Tibial nerve (tissue), 4 donors: ENCODE measurements at places on chromosomes 5 and 9.

- no peak for DNase-seq
Observed at GRCh38 chr5:34040472-34040871, 2.5 kb downstream of the C1QTNF3 start.

- no peak for DNase-seq
Observed at GRCh38 chr5:107224272-107224671, 446.5 kb downstream of the EFNA5 start.

DNA sequence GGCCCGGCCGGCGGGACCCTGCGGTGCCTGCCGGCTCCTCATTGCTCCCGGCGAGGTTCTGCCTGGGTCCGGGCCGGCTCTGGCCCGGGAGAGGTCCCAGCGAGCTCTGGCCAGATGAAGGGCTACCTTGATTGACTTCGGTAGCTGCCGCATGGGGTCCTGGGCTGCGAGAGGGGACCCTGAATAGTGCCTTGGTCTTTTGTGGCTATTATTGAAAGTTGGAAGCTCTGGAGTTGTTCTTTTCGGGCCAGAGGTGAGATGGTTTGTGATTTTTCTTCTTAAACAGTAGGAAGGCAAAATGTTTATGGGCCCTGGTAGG, 635 bp downstream of the NAA35 start:
- DNase-seq: no peak

DNA sequence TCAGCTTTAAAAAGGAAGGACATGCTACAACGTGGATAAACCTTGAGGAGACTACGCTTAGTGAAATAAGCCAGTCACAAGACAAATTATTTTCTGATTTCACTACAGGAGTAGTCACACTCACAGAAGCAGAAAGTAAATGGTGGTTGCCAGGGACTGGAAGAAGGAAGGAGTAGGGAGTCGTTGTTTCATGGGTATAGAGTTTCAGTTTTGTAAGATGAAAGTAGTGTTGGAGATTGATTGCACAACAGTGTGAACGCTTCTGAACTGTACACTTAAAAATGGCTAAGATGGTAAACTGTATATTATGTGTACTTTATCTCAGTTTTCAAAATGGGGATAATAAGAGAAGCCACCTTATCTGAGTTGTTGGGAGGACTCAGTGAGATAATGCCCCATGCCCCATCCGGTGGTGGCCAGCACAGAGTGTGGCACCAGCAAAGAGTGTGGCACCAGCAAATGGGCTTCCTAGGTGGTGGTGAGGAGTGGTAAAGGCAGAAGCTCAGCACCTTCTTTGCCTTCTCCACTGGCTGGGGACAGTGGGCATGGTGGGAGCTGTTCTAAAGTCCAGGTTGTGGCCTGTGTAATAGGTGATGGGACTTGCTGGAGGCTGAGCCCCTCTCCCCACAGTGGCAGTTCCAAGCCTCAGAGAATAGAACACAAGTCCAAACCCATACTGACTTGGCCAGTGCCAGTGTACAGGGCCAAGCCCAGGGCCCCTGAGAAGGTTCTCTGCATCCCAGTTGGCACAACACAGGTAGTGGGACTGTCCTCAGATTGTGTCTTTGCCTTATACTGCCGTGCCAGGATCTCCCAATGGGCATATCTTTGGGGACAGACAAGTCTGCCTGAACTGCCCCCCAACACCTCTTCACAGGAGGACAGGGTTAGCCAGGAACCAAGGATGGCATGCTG, 4.4 kb downstream of the SLC22A4 start:
- DNase-seq: no peak

DNA sequence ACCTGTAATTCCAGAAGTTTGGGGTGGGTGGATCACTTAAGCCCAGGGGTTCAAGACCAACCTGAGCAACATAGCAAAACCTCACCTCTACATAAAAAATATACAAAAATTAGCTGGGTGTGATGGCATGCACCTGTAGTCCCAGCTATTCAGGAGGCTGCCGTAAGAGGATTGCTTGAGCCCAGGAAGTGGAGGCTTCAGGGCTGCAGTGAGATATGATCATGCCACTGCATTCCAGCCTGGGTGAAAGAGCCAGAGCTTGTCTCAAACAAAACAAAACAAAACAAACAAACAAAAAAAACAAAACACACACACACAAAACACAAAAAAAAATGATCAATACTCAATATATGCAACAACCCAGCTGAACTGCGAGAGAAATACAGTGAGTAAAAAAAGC, 29.5 kb upstream of the TRIM14 start:
- DNase-seq: no peak

DNA sequence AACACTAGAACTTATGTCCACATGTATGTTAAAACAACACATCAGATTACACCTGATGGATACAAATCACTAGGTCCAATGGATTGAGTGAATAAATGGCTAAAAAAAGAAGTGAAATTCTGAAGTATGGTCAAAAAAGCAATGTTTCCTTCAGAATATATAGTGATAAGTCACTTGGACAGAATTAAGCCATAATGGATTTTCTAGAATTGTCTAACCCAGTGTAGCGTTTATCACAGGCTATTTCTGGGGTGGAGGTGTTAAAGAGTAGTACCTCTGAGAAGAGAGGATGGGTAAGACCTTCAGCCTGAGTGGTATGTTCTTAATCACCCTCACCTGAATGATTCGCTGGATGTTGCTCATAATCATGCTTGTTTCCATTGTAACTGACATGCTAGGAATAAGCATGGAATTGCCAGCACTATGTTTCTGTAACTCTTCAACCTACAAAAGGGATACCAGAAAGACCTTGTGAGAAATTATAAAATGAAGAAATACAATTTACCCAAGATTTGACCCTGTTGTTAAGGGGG, 33.2 kb downstream of the SLC31A2 start:
- DNase-seq: no peak

GRCh38 chr5:151023651-151024050, 3.3 kb downstream of the GPX3 start:
- peak; percentile 79 for DNase-seq

- no peak for DNase-seq
Observed at GRCh38 chr9:36862206-36863145, 171.6 kb downstream of the PAX5 start.

- no peak for DNase-seq
Observed at GRCh38 chr9:69824499-69825252, 4.1 kb downstream of the CFAP95 start.

DNA sequence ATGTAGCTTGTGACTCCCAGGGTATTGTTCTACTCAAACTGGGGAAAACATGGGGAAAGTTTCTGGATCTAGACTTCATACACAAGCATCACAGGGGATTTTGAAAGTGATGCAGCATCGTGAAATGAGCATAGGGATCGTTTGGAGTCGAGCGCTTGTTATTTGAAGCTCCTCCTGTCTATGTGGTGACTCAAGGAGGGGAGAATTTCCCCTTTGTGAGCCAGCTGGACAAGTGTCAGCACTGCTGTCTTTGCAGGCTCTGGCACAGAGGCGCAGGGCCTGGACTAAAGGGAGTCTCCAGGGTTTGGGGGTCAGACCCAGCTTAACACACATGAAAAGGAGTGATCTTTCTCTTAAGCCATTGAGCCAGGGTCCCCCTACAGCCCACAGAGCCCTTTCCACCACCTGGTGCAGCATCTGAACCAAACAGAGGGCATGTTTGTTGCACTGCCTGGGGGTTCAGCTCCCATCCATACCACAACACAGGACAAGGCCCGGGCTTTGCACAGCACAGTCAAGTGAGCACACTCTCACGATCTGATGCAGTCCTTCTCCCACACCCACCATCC, 51.0 kb downstream of the IRF1 start:
- DNase-seq: peak; percentile 72

DNA sequence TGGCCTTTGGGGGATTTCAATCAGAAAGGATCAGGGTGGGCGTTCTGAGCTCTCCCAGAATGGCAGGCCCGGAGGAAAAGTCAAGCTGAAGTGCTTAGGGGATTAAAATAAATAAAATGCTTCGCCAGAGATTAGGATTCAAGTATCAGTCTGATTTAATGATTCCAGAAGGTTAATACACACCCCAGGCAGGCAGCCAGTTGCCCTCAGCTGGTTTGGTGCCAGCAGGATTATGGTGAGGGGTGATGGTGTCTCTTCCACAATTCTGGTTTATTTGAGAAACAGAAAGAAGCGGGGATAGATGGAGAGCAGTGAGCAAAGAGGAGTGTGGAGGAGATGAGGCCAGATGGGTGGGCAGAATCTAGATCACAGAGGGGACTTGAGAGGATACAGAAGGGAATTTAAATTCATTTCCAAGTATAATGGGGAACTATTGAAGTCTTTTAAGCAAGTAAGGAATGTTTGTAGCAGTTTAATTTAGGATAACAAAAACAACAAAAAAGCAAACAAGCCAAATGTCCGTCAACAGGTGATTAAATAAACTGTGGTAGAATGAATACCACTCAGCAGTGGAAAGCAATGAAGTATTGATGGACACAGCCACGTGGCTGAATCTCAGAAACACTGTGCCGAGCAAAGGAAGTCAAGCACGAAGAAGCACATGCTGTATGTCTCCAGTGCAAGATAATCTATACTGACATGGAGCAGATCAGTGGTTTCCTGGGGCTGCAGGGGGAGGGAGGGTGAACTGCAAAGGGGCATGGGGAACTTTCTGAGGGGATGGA, 297.7 kb downstream of the MSX2 start:
- DNase-seq: no peak

GRCh38 chr9:122406070-122406890, 35.5 kb downstream of the PTGS1 start:
- no peak for DNase-seq

GRCh38 chr5:37111426-37112382, 137.5 kb downstream of the CPLANE1 start:
- DNase-seq: no peak
